Large intestine (tissue), 12 donors: ENCODE measurements at places on chromosomes 4 and X. TPM values are rescaled to one million over a fixed set of nuclear protein-coding genes. Genes with fewer than 3 reads are reported as not detected.

The MYOZ2 gene
- polyA plus RNA-seq: 0.63 TPM

GRCh38 chr4:41133454-41134018, 80.8 kb downstream of the APBB2 start:
- H3K27me3 ChIP-seq: no peaks in the 10 kb centered on the region
- peaks cover 13% of the 10 kb centered on the region for H3K4me1 ChIP-seq
- H3K27ac ChIP-seq: peak overlapping the region; percentile 34
- no peak for DNase-seq

The MRFAP1 gene
- polyA plus RNA-seq: 244 TPM

DNA sequence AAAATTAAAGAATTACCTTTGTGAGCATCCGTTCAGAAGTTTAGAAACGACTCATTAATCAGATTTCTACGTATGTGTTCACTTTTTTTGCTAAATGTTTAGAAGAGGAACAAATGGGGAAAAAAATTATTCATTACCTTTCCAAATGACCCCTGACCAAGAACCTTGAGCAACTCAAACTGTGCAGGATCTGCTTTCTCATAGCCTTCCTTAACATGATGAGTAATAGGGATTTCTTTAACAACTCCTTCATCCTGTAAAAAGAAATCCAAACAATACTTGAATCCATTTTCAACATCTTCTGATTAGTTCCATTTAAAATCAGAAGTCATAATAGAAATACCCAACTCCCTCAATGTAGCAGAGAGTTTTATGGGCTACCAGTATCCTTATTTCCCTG, 32.1 kb downstream of the RPS6KA6 start:
- no peak overlapping the region for H3K27ac ChIP-seq
- no peaks in the 10 kb centered on the region for H3K36me3 ChIP-seq
- no peak for DNase-seq
- no peaks in the 10 kb centered on the region for H3K4me1 ChIP-seq
- no peak overlapping the region for H3K4me3 ChIP-seq
- H3K27me3 ChIP-seq: no peaks in the 10 kb centered on the region

- no peak for DNase-seq
- no peak overlapping the region for H3K27ac ChIP-seq
- H3K4me3 ChIP-seq: no peak overlapping the region
- no peaks in the 10 kb centered on the region for H3K27me3 ChIP-seq
- H3K36me3 ChIP-seq: peaks cover 28% of the 10 kb centered on the region
- H3K4me1 ChIP-seq: no peaks in the 10 kb centered on the region
Measured at GRCh38 chrX:13748486-13748885, 13.9 kb downstream of the OFD1 start.

- H3K27ac ChIP-seq: no peak overlapping the region
- no peaks in the 10 kb centered on the region for H3K4me1 ChIP-seq
- H3K27me3 ChIP-seq: no peaks in the 10 kb centered on the region
- H3K36me3 ChIP-seq: no peaks in the 10 kb centered on the region
Measured at GRCh38 chr4:48967631-48968030, 18.4 kb upstream of the CWH43 start.

The RPGR gene
- polyA plus RNA-seq: 15.0 TPM

The TEC gene
- 4.6 TPM for polyA plus RNA-seq

The NPNT gene
- 163 TPM for polyA plus RNA-seq

DNA sequence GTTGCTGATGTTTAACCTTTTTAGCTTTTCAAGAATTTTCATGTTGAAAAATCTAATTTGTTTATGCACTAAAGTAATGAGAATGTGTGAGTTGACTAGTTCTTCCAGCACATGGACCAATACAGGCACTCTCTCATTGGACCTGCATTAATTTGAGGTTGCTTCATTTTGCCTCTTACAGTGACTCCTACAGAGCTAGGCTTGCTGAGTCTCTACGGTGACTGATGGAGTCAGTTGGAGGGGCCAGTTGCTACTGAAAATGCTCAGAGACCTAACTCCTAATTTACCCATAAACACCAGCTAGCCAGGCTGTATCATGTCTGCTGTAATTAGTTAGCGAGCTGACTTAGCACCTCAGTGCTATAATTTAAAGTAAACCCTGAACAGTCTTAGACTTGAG, 10.9 kb downstream of the MTHFD2L start:
- H3K4me1 ChIP-seq: no peaks in the 10 kb centered on the region
- H3K27me3 ChIP-seq: no peaks in the 10 kb centered on the region
- no peak for DNase-seq
- no peak overlapping the region for H3K27ac ChIP-seq

GRCh38 chr4:107213880-107214279, 177.8 kb upstream of the DKK2 start:
- H3K27me3 ChIP-seq: no peaks in the 10 kb centered on the region
- H3K36me3 ChIP-seq: no peaks in the 10 kb centered on the region
- H3K4me3 ChIP-seq: no peak overlapping the region
- no peak for DNase-seq
- H3K4me1 ChIP-seq: no peaks in the 10 kb centered on the region

The MSANTD1 gene
- 1.0 TPM for polyA plus RNA-seq

The SMARCA1 gene
- polyA plus RNA-seq: 43.9 TPM
